ENCODE measurements at places on chromosomes 12 and 14. TPM values are rescaled to one million over a fixed set of nuclear protein-coding genes. Genes with fewer than 3 reads are reported as not detected.

DNA sequence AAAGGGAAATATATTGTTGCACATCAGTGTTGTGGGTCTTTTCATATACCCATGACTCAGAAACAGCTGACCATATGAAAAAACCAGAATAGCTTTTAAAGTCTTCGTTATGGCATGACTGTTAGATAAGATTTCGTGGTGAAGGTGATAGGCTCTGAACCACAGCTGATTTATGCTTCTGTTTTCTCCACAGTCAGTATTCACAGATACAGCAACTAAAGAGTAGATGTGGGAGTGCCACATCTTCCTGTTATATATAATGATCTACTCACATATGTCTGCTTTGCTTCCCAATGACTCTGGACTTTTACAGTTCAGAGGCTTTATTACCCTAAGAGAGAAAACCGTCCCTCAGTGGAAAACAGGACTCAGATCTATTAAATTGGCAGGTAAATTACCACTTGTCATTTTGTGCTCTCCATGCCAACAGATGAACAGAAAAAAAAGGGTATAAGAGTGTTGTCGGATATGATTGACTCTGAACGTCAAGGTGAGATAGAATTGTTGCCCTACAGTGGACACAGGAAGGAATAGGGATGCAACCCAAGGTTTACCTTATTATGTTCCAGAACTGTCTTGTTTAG, 1037.1 kb downstream of the GALC start:
- DNase-seq = no peak

DNA sequence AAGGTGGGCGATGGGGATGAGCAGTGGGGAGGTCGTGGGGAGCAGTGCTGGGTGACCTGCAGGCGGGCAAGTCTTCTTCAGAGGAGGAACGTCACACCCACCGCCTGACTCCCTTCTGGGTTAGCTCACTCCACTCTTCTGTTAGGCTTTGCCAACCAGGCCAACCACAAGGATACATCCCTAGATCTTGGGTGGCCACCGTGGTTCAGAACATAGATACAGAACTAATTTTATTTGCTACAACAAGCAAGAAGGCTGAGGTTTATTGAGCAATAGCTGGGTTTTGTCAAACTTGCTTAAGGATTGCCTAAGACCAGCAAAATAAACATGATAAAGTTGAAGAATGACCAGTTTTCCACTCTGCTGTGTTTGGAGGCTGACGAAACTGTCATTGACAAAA, 109.4 kb downstream of the DACT1 start:
- DNase-seq = no peak

The RNASE13 gene
- total RNA-seq = not detected

The CD27 gene
- total RNA-seq = 36.5 TPM

The GPHN gene
- total RNA-seq = 23.1 TPM
